RCC 7860 (cell line): ENCODE measurements at places on chromosomes 6 and 20.

- no peak for DNase-seq
Measured at GRCh38 chr20:17749626-17749977, 49.8 kb downstream of the BANF2 start.

- DNase-seq, result no peak
Measured at GRCh38 chr6:23503173-23503572, 622.8 kb upstream of the NRSN1 start.

DNA sequence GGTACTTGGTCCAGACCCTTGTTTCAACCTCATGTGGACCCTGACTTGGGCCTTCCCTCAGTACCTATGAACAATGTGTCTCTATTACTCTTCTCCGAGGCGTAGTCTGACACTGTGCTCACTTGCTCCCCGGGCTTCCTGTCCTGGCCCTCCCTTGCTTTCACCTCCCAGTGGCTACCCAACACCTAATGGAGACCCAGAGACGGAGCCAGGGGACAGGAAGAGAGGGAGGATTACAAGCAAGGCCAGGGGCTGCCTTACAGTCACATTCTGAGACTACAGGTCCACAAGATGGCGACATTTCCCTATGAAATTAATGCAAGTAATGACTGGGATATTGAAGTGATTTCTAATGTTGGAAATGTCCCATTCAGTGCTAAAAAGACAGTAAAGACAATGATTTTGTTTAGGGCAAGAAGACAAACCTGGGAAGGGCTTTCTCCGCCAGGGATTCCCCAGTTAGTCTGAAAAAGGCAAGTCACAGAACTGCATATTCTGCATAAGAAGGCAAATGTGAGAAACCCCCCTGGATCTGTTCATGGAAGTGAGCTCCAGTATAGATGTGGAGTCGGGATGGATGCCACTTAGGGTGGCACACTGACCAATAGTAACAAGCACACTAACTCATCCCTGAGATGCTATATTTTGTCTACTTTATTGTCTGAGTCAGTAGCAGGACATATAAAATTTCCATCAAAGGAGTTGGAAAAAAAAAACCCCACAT is 44.0 kb upstream of the ZBTB24 start:
- peak; percentile 37 for DNase-seq

- DNase-seq, result peak; percentile 60
Measured at GRCh38 chr6:156776840-156777576, at the start of gene ARID1B. TSS of gene ARID1B (plus strand) at chr6:156777378. CDS start at chr6:156777681, 303 bp downstream.

DNA sequence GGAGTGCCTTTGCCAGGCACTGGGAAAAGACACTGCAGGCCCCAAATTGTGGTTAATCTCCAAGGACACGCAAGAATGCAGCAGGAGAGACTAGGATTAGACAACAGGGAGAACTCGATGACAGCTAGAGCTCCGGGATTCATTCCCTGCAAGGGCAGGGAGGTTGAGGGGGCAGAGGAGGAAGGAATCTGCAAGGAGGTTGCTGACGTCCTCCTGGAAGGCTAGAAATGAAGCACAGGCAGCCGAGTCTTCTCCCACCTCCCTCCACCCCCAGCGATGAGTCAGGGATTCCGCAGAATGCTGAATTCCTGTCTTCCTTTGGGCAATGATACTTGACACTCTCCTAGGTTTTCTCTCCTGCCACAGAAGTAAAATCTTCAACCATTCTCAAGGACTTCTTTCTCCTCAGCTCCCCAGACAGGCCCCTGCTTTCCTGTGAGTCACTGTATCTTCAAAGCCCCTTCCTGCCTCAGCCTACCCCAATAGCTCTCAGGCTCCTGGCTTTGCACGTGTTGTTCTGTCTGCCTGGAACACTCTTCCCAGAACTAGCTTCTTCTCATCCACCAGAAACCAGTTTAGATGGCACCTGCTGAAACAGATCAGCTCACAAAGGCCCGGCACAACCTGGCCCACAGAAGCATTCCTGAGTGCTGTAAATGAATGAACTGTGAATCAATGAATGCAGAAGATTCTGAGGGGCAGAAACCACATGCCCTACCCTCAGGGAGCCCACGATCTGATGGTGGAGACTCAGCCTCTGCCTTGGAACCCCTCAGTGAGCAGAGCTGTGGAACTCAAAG is 85.6 kb downstream of the MRPL14 start:
- peak; percentile 94 for DNase-seq

GRCh38 chr6:72619883-72620696 is 1.8 kb upstream of the KCNQ5 start:
- DNase-seq, result no peak

GRCh38 chr6:168537540-168537884 is 96.5 kb downstream of the SMOC2 start:
- no peak for DNase-seq

- no peak for DNase-seq
Measured at GRCh38 chr6:74658391-74658790, 547.5 kb downstream of the COL12A1 start.

- DNase-seq, result no peak
Measured at GRCh38 chr20:38304845-38305447, 990 bp downstream of the BPI start.

GRCh38 chr20:40502576-40502975 is 186.5 kb downstream of the MAFB start:
- DNase-seq, result no peak

DNA sequence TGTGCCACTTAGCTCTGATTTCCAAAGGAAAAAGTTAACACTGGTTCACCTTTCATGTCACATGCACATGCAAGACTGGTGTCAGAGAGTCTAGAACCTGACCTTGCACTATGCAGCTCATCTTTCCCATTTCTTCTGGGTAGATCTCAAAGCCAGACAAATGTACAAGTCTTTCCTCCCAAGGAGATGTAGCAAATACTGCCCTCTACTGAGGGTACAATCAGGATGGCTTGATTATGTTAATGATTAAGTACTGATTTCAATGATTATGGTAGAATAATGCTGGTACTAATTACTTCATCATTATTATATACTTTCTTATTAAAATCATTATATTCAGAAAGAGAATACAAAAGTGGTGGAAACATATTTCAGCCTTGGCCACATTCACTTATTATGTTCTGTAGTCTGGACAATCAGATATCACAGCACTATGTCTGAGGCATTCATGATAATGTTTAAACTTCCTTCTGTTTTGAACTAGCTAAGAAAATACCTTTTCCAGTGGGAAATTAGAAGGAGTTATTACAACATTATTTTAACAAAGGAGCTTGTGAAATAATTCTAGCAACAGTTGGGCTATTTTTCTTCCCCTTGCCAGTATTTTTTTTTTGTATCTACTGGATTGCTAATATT is 68.5 kb upstream of the FOXO3 start:
- peak; percentile 28 for DNase-seq

DNA sequence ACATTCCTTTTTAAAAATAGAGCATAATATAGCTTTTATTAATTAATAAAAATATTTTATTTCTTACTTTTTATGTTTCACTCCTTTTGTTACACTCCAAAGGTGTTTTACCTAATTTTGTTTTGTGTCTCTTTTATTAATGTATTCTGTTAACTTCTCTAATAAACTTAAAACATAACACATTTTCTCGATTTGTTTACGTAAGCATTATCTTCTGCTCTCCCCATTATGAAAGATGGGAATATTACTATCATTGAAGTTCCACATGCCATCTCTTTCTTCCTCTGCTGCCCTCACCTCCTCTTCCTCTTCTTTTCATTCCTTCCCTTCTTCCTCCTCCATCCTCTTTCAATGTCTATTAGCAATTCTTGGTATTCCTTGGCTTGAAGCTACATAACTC is 85.0 kb upstream of the HCRTR2 start:
- DNase-seq, result no peak

DNA sequence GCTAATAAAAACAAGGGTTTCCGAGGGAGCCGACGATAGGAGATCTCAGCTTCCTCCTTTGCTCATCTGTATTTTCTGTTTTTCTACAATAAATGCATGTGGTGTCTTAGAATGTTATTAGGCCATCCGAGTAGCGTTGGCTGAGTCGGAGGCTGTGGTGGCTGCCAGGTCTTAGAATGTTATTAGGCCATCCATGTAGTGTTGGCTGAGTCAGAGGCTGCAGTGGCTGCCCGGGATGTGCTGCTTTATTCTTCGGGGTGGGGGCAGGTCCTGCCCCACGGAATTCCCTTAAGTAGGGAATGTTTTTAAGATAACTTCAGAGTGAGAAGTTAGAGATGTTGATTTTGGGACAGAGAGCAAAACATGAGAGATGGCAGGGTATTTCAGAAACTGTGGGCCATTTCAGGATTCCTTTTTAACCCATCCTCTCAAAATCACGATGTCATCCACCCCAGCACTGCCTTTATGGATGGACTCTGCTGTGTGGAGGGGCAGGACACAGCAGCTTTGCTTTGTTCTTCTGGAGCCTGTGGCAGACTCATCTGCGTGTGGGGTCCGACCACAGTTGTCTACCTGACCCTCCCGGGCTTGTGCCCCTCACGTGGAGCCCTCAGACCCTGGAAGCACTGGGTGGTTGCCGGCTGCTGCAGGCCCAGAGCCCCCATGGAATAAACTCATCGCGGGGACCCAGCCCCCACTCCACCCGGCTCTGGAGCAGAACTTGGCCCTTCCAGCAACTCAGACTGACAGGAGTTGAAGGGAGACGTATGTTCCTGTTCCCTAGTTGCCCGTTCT is 20.4 kb downstream of the OSBPL2 start:
- DNase-seq, result peak; percentile 42

GRCh38 chr20:9531581-9531980 is 17.2 kb downstream of the LAMP5 start:
- no peak for DNase-seq

DNA sequence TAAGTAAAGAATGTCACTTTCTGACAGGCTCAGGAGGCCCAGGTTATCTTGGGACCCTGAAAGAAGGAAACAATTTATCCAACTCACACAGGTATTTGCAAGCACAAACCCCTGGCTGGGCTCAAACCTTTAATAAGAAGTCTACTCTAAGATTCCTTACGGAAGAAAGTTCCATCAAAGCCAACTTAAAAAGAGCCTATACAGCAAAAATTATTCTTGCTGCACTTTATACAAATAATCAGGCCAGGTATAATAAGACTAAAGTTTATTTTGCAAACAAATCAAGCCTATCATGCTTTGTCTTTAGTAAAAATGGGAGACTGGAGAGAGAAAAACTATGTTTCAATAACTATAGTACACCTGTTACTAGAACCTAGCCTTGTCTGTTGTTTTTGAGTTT is 102.1 kb downstream of the DTNBP1 start:
- DNase-seq, result no peak

- DNase-seq, result no peak
Measured at GRCh38 chr6:135581211-135581610, 83.7 kb upstream of the AHI1 start.

GRCh38 chr6:5351552-5352210 is 90.4 kb downstream of the FARS2 start:
- DNase-seq, result no peak

DNA sequence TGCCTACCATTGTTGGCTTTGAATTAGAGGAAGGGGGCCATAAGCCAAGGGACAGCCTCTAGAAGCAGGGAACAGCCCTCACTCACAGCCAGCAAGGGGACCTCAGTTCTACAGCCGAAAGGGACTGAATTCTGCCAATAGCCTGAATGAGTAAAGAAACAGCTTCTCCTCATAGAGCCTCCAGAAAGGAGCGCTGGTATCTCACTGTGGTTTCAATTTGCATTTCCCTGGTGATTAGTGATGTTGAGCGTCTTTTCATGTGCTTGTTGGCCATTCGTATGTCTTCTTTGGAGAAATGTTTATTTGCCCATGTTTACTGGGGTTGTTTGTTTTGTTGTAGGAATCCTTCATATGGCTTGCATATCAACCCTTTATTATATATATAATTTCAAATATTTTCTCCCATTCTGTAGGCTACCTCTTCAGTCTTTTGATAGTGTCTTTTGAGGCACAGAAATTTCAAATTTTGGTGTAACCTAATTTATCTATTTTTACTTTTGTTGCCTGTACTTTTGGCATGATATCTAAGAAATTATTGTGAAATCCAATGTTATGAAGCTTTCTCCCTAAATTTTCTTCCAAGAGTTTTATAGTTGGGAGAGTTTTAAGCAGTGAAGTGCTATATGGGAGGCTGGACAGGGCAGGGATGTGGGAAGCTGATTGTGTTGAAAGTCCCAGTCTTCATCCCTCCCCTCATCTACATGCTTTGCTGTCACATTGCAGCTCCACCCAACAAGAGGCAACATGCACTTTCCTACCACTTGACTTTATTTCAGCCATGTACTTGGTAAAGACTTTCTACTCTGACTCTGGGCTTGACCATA is 82.3 kb upstream of the SHLD1 start:
- no peak for DNase-seq

DNA sequence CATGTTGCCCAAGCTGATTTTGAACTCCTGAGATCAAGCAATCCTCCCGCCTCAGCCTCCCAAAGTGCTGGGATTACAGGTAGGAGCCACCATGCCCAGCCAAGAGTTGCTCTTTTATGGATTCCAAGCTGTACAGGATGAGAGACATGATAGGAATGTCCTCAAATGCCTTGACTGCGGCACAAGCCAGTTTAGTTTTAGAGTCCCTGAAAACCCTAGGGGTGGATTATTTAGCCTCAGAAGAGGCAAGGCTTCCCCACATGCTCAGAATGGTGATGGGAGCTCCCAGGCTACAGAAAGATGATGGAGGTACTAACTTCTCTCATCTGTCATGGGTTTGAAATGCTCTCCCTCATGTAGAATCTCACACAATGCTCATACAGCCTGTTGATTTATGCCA is 280.5 kb upstream of the PRND start:
- DNase-seq, result no peak

- DNase-seq, result no peak
Measured at GRCh38 chr20:25225642-25226432, 22.0 kb upstream of the PYGB start.

DNA sequence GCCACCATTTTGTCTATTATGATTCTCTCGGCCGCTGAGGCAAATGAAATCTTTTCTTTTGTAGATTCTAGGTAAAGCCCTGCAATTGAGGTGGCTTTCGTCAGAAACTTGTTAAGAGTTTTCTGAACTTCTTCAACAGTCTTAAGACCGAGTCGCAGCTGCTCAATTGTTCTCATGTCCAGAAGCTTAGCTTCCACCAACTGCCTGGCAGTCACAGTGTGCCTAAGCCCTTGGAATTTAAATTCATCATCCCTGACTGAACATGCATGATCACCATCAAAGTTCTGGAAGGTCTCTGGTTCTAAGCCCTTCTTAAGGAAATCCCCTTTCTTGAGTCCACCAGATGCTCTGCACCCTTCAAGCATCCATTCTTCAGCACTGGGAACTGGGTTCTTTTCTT is 25.7 kb downstream of the DST start:
- DNase-seq, result no peak

GRCh38 chr20:50572938-50573777 is 63.0 kb downstream of the PTPN1 start:
- DNase-seq, result peak; percentile 57
